Stimulated activated CD4-positive, alpha-beta T cell treated with anti-CD3 and anti-CD28 coated beads, TNF-alpha, amount 100 ng/mL, for 4 hours (primary cell): ENCODE measurements at places on chromosomes 7 and 10.

DNA sequence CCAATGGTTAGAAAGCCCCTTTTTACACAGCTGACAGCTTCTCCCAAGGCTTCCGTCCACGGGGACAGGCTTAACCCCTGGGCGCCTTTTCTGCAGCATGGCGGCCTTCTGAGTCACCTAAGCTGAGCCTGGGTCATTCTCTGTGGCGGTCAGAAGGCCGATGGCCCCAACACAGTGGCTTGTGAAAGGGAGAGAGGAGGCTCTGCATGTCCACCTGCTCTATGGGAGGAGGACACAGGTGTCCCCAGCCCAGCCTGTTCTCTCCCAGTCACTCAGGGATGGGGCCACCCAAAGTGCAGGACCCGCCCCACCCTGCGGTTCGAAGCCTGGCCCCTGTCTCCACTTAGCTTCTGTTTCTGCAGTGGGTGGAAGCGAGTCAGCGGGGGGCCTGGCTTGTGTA, 20.4 kb upstream of the TTYH3 start:
- no peak for DNase-seq

DNA sequence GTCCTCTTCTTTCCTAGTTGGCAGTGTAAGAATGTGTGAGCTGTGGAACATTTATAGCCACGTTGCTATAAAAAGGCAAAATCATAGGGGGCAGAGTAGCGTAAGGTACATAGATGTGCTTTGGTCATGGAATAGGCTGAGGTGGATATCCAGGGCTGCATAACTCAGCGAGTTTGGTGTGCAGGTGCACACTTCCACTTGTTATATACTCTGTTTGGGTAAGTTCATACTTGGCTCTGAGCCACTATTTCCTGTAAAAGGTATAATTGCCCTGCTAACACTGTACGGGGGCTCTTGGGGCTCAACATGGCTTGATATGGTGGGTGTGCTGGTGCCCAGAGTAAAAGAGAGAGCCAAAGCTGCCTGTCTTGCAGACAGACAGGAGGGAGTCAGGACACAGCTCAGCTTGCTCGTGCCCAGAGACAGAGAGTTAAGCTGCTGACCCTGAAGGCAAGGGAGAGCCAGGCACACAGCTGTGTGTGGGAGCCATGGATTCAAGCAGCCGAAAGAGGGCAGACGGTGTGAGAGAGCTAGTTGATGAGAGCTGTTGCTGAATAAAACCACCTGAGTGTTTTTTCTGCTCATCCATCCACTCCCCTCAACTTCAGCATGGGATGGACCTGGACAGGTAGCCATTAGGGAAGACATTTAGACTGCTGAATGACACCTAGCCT, 126.7 kb downstream of the DKK1 start:
- DNase-seq: no peak

- no peak for DNase-seq
Measured at GRCh38 chr7:24456526-24457218, 116.6 kb upstream of the PALS2 start.

- DNase-seq: no peak
Measured at GRCh38 chr7:66430164-66430545, 198.5 kb upstream of the KCTD7 start.

DNA sequence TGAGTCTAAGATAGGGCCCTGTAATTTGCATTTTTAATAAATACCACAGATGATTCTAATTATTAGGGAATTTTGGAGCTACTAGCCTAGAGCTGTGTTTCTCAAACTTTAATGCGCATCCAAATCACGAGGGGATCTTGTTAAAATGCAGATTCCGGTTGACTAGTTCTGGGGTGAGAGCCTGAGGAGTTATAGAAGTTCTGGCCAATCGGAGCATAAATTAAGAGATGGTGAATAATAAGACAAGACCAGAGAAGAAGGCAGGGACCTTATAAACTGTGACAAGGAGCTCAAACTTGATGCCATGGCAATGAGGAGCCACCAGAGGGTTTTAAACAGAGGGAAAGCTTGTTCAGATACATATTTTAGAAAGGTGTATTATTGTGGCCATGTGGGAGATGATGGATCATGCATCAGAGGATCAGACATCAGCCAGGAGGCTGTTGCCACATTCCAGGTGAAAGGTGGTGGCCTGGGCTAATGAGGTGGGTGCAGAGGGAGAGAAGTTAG, 29.7 kb upstream of the TLX1 start:
- DNase-seq: no peak

- DNase-seq: no peak
Measured at GRCh38 chr7:130008941-130009847, 42.0 kb downstream of the ZC3HC1 start.

DNA sequence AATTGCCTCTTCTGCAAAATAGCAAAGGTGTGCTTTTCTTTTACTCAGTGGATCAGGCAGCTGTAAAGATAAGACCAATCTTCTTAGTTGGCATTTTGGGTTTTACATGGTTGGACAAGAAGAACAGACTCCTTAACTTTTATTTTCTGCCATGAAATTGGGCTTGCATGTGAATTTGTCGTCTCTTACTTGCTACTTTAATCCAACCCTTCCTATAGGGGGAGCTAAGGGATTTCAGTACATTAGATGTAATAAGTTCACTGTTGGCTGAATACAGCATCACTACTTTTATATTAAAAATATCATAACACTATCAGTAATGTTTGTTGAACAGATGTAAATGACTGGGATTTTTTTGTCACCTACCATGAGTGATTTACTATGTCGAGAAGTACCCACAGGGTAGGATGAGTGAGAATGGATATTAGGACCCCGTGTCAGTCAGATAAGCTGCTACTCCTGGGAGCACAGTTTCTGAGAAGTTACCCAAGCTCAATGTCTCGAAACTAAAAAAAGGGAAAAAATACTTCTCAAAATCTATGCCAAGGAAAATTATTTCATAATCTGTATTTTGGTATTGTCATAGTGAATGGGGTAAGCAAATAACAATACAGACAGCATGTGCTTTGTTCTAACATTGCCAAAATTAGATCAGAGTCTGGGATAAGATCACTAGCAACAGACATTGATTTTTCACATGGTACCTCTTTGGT, 127.4 kb upstream of the AGR3 start:
- no peak for DNase-seq

DNA sequence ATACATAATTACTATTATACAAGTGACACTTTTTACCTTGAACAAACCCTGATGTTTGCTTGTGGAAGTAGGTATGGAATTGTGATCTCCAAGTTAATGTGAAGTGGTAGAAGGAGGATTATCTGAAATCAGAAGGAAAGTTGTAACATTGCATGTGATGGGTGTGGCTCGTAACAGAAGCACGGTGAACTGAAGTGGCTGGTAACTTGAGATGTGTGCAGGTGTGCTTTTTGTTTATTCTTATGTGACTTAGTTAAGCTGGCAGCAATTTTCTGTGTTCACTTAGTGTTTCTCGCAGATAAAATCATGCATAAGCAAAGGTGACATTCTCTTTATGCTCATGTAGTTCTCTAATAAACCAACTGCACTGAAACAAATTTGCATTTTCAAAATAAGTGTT, 82.3 kb downstream of the ZEB1 start:
- no peak for DNase-seq

DNA sequence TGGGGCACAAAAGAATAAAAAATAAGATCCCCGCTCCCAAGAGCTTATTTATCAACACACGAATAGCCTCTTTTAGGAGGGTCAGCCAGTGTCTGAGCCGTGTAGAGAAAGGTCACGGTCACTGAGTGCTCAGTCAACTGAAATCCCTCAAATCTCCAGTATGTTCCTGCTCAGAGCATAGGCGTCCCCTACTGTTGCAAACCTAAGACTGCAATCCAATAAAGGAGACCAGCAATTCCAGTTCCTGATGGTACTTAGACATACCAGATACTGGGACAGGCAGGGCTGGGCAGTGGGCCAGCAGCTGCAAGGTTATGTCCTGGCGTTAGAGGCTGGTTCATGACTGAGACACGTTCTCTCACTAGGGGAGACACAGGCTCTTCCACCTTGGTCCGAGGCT, 93.6 kb downstream of the CACNB2 start:
- DNase-seq: no peak

DNA sequence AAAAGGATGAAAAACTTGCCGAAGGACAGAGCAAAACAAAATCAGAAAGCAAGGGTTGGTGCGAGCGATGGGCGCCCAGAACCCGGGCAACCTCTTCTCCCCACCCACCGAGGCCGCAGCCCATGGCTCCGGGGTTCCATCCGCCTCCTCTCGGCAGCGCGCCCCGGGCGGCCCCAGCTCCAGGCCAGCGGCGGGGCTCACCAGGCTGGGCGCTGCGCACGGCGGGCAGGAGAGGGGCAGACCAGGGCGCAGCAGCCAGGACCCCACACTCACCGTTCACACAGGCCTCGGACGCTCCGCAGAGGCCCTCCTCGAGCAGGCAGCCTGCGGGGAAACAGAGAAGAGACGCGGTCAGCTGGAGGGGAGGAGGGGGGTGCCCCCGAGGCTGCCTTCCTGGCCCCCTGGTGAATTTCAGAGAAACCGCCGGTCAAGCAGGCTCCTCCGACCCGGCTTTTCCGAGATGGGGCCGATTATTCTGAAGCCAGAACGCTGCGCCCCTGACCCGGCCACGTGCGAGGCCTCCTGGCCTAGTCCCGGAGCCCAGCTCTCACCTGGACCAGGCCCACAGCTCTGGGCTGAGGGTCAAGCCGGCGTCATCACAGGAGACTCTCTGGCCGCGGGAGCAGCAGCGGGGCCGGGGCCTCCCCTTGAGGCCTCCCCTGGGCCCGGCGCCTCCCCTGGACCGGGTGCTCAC, 98.0 kb downstream of the PTPRN2 start:
- no peak for DNase-seq

DNA sequence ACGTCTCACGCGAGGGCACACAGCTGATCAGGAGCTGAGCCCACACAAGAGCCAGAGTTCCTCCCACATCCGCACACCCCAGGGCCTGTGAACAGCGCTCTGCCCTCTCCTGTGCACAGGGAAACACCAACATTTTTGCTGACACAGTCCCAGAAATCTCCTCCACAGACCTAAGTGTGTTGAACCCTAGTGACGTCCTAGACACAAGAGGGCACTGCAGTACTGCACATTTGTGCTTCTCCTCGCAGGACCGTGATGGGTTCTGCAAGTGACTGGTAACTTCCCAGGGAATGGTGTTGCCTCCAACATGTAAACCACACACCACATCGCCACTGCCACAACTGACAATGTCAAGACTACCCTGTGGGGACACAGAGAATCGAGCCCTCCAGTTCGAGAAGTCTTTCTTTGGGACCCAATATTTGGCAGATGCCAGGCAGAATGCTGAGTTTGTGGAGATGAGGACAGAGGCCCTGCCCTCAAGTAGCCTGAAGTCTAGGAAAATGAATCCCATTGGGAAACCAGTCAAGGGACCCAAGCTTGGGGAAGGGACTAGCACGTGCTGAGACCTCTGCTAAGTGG, 170.3 kb downstream of the PAXIP1 start:
- no peak for DNase-seq

- no peak for DNase-seq
Measured at GRCh38 chr10:56927701-56928100, 566.6 kb upstream of the ZWINT start.

GRCh38 chr7:122790591-122790990, 87.9 kb upstream of the RNF148 start:
- DNase-seq: no peak

- DNase-seq: no peak
Measured at GRCh38 chr7:20959281-20959680, 172.6 kb upstream of the SP8 start.

DNA sequence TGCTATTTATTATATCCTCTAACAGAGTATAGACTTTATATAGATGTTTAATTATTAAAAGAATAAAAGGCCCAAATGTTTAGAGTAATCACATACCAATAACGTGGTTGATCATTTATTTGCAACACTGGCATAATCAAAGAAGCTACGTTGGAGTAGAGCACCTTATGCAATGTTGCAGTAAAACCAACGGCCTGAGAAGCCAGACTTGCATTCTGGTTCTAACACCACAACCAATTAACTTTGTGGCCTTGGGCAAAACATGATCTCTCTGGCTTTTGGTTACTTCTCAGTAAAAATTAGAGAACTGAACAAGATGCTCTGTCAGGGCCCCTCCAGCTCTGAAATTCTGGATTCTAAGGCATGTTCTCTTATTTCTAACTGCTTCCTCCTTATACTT, 476.2 kb downstream of the GRM8 start:
- no peak for DNase-seq

GRCh38 chr10:26528715-26529393, 90.7 kb downstream of the APBB1IP start:
- no peak for DNase-seq

DNA sequence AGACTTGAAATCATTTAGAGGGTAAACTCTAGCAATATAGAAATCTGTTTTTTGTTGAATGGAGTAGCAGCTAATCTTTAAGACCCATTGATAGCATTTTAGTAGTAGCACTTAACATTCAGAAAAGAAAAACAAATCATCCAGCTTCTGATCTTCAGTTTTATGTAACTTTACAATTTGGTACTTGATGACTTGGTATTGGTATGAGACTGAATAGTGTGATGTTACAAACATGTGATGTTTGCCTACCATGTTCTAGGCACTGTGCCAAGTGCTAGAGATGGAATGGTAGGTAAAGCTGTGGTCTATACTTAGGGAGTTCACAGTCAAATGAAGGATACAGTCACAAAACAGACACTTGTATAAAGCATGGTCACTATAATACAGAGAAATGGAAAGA, 21.3 kb downstream of the ZEB1 start:
- no peak for DNase-seq

- DNase-seq: no peak
Measured at GRCh38 chr7:154646126-154647013, 356.6 kb downstream of the PAXIP1 start.
